SK-N-MC (cell line): ENCODE measurements at places on chromosomes 7 and 10.

- no peak for DNase-seq
These were observed 17.2 kb downstream of the RBM20 start for GRCh38 chr10:110661292-110661691.

GRCh38 chr7:69422574-69422985 lies 175.7 kb upstream of the AUTS2 start:
- DNase-seq = no peak

GRCh38 chr7:148615085-148615730 lies 24.6 kb downstream of the C7orf33 start:
- DNase-seq = no peak

DNA sequence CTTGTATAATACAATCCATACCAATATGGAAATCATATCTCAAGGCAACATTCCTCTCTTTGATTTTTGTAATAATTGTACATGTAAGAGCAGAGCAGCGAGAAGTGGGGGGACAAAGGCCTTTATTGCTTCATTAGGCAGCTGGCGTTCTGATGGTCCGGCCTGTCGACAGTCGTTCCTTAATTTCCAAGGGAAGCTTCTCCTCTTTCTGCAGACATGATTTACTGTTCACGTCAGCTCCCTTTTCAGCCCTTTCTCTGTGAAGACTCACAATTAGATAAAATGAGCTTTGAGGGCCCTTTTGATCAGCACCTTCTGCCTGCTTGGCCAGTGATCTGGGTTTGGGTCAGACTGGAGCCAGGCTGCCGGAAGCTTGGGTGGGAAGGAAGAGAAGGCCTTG lies 65.6 kb upstream of the CTBP2 start:
- DNase-seq = no peak

- DNase-seq = no peak
These were observed 174.1 kb upstream of the TNRC18 start for GRCh38 chr7:5597772-5598171.

GRCh38 chr7:92854501-92855238 lies 18.3 kb upstream of the CDK6 start:
- no peak for DNase-seq

DNA sequence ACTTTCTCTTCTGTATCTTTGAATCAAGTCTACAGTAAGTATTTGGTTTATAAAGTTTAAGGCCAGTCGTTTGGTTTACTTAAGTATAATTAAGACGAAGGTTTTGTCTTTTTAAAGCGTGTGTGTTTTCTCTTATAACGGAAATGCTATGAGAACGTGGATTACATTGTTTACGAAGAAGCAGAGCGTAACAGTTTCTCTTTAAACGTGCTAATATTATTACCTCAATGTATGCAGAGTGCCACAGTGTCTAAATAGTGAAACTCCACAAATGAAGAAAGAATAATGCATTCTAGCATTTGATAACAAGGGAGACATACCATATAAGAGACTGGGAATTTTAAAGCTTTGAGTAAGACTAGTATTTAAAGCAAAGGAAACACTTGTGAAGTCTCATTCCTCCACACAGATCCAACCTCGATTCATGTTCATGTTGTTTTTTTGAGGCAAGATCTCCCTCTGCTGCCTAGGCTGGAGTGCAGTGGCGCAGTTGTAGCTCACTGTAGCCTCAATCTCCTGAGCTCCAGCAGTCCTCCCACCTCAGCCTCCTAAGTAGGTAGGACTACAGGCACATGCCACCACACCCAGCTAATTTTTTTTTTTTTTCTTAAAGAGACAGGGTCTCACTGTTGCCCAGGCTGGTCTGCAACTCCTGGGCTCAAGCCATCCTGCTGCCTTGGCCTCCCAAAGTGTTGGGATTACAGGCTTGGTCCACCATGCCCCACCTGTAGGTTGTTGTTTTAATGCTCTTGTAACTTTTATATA lies 75.1 kb downstream of the ANKRD61 start:
- DNase-seq = no peak

DNA sequence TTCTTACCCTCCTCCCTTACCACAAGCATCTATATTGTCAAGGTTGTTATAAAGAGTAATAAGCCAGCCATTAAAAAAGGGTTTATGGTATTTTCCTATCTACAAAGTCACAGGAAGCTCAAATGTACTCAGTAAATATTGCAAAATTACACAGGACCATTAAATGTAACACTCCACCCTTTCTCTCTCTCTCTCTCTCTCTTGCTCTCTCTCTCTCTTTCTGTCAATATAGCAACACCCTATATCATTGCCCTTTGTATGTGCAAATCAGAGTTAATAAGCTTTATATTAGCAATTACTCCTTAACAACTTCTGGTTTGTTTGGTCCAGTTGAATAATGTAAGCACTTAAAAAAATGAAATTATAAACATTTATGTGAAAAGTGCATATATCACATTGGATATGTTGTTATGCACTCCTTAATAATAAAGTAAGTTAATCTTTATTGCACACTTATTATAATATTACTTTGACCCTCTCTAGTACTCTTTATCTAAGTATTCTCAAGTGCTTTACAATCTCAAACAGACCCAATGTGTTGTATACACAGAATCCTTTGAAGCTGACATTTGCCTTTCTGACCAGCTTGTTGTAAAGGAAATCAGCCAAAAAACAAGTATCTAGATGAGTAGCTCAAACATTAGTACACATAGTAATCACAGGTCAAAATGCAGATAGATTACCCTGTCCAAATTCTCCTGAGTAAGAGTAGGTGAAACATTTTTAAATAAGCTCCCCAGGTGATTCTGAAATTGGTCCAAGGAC lies 93.2 kb downstream of the CFTR start:
- DNase-seq = no peak

DNA sequence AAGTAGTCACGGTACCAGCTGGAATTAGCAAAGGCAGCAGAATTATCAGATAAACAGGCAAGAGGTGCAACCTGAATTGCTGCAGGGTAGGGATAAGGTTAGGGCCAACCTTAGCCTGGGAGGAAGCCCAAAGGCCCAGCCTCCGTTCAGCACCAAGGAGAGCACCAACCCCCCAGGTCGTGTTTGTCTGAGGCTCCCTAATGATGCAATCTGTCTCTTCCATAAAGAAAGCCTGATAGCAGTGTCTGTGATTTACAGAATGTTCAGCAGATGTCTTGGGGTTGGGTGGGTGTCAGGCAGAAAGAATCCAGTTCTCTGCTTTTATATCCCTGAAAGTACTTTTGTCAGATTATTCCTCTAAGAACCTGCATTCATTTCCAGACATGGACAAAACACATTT lies 328.4 kb upstream of the AOAH start:
- no peak for DNase-seq

GRCh38 chr10:58237014-58237834 lies 30.5 kb downstream of the IPMK start:
- DNase-seq = no peak

- DNase-seq = no peak
These were observed 4.7 kb downstream of the CASD1 start for GRCh38 chr7:94514140-94514889.

DNA sequence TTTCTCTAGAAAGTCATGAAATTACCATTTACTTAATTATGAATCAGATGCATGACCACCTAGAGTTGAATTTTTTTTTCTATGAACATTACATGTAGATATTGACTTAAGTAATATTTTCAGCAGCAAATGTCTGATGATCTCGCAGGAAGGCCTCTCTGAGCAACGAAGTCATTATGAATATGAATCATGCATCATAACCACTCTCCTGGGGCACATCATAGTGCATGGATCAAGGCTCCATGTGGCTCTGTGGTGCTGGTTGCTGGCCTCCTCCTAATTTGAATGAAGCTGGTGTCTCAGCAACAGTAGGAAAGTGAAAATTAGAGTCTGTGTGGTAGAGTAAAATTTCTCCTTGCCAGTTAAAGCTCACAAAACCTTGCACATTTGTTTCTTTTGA lies 121.4 kb upstream of the INHBA start:
- no peak for DNase-seq

DNA sequence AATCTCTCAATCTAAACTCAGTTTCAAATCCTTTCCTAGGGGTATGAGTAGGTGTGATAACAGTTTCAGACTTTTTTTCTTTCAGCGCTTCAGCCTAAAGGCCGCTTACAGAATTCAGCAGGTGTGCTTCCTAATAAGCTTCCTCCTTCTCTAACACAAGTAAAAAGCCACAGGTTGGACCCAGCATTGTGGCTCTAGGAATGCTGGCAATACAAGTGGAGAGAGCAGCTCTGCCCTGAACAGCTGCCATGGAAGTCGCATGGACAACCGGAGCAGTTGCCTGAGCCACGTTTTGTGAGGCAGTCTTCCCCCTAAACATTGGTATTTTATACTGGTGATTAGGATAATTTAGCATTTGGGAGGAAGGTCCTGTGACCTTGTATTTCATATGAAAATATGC lies 83.5 kb downstream of the ST7 start:
- DNase-seq = no peak

- no peak for DNase-seq
These were observed 738 bp upstream of the NCAPG2 start for GRCh38 chr7:158705234-158705850.

DNA sequence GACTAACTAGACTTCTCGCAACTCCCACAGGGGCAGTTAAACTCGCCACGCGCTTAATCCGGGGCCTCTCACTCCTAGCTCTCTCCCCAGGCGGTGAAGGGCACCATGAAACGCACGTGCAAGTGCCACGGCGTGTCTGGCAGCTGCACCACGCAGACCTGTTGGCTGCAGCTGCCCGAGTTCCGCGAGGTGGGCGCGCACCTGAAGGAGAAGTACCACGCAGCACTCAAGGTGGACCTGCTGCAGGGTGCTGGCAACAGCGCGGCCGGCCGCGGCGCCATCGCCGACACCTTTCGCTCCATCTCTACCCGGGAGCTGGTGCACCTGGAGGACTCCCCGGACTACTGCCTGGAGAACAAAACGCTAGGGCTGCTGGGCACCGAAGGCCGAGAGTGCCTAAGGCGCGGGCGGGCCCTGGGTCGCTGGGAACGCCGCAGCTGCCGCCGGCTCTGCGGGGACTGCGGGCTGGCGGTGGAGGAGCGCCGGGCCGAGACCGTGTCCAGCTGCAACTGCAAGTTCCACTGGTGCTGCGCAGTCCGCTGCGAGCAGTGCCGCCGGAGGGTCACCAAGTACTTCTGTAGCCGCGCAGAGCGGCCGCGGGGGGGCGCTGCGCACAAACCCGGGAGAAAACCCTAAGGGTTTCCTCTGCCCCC lies 19.5 kb downstream of the WNT8B start:
- no peak for DNase-seq

DNA sequence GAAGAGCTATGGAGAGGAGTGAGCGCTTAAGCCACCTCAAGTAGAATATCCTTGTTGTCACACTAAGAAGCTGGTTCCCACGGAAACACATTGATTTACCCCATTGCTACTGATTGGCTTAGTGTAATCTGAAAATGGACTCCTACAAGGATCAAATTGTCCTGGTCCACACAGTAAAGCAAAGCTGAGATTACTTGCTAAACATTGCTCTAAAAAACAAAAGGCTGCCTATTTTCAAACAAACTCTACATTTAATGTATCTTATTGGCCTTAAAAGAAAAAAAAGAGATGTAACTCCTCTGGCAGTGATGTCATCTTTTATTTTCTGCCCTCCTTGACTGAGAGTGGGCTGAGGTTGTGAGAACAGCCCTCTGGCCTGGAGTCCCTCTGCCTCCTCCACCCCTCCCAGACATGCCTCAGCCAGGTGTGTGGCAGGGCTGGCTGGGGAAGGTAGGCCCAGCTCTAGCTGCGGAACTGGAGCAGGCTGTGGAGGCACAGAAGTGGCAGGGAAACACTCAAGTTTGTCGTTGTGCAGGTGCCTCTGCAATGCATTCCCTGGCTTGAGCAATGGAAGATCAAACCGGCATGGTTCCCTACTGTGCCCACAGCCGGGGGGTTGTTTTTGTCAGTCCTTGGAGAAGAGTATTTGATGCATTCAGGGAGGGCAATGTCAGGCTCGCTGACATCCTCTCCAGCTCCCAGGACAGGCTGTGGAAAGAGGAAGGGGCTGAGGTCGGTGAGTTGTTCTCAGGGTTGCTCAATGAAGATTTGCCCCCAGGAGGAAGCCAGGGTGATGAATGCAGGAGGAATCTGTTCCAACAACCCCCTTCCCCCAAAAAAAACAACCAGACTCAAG lies 9.1 kb downstream of the KLF6 start:
- DNase-seq = no peak

GRCh38 chr10:35424680-35425285 lies 88.5 kb downstream of the CCNY start:
- DNase-seq = no peak

DNA sequence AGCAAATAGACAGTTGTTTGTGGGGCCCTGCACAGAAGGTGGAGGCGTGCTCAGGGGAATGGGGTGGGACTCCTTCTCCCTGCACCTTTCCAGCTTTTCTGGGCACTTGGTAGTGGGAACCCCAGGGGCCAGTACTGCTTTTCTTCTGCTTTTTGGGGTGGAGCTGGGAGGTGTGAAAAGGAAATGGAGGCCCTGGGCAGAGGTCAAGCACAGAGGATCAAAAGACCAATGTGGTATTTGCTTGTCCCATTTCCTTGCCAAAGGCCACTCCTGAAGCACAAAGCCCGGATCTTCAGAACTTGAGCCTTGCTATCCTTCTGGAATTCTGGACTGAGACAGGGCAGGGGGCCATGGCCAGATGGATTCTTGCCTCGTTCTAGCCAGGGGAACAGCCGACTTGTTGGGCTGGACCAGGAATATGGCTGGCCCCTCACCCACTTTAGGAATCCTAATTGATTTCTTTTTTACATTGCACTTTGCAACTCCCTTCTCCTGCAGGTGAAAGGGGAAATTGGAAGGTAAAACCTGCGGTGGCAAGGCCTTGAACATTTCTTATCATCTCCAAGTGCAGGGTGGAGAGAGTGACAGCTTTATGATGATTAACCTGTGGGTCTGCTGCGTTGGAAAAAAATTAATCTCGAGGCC lies 26.5 kb downstream of the ADRA2A start:
- DNase-seq = no peak
